ENCODE measurements at places on chromosomes 1 and 21.
A peak's percentile ranks its signal among the peaks of the same experiment; 100 is the strongest.

GRCh38 chr1:31811605-31812004 lies 4.2 kb downstream of the SPOCD1 start:
- DNase-seq = no peak

DNA sequence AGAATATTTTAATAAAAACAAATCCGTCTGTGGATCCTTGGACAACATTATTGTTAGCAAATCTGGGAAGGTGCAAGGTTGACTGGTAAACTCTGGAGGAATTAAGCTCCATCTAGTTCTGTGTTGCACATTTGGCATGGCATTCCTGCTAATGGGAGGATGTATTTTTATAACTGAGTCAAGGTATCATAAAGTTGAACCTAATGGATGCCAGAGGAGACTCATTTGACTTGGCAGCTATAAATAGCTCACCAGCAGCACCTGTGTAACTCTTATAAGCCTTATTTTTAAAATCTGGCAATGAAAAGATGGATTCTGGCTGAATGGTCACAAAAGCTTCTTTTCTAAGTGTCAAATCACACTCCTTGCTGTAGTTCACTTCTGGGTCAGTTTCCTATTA lies 118.5 kb upstream of the ADAMTS5 start:
- no peak for DNase-seq

- DNase-seq = no peak
Observed at GRCh38 chr1:229370601-229371021, 27.8 kb upstream of the CCSAP start.

DNA sequence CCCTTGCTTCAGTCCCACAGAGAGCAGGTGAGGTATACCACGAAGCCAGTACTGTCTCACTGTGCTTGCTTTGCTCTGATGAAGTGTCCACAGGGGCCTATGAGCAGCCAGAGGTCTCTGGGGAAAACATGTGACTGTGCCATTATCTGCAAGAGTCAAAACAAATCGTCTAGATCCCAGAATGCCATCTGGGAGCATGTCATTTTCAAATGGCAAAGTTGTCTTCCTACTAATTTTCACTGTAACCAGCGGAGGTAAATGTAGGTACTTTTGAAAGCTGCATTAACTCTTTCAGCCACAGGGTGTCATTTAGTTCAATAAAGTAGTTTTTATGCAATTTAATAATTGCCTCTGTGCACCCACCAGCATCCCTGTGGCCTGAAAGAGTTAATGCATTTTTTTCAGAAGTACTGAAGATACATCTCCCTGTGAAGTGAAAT lies 173.6 kb upstream of the SGIP1 start:
- DNase-seq = no peak

DNA sequence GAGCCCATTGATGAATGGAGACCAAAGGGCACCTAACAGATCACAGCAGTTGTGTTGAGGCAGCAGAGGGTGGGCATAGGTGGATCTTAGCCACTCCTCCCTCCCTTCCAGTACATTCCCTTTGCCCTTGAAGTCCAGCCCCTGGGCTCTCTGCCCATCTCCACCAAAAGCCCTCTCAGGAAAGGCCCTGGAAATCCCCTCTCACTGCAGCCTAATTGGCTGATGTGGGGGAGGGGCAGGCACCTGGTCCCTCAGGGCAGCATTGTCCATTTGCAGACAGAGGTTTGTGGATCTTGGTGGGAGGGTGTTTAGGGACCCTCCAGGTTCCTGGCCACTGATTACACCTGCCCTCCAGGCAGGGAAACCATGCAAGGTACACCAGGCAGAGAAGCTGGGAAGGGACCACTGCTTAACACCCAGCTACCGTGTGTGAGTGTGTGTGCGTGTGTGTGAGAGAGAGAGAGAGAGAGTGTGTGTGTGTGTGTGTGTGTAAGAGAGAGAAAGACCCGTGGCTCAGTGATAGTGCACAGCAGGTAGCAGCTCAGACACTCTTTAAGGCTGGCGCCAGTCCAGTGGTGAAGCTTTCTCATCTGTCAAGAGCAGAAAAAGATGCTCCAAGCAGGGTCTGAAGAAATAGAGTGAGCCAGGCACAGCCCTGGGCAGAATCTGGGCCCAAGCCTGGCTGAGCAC lies 71.1 kb downstream of the MATN1 start:
- no peak for DNase-seq

DNA sequence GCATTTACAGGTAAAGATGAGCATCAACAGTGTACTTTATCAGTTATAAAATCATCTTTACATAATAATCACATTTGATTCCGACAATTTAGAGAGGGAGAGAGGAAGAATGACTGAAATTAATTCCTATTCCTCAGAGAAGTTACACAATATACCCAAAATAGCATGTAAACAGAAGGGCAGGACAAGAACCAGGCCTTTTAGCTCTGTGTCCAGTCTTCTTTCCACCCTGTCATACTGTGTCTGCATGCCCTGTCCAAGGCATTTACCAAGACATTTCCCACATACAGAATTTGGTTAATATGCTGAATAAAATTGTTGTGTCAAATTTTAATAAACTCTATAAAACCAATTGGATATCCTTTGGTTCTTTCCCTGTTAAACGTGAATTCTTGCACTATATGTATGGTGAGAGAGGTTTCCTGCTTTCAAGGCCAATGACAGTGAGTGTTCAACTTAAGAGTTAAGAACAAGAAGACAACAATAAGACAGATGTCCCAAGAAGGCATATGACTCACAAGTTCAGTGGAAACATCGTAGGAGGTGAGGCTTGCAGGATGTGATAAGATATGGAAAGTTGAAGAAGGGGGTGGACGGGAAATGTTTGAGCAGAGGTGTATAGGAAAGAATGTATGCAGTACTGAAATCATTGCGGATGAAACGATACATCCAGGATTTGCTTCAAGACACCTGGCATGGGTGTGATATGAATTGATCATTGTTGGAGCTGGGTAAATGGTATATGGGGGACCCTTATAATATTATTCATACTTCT lies 20.8 kb downstream of the LRRC8B start:
- DNase-seq = peak; percentile 73

DNA sequence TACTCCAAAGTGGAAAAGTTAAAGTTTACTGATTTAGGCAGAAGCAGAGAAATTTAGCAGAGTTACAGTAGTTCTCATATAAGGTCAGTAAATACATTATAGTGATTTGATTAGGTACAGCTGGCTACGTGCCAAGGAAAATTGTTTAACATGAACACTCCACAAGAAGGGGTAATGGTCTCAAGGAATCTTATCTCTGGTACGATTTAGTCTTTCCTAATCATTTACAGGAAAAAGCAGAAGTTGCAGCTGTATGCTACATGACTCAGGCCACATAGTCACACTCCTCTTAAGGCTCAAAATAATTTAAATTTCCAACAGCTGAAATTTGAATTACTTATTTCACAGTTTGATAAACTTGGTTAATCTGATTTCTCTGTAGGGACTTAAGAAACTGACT lies 36.9 kb upstream of the OR2B11 start:
- DNase-seq = no peak
